ENCODE measurements at places on chromosomes 13 and 19.

GRCh38 chr13:66887088-66887487 is 343.0 kb downstream of the PCDH9 start:
- no peak for DNase-seq

GRCh38 chr13:99911965-99912566 is 59.5 kb downstream of the ZIC5 start:
- no peak for DNase-seq

GRCh38 chr13:103539265-103539664 is 473.0 kb upstream of the SLC10A2 start:
- no peak for DNase-seq

- no peak for DNase-seq
Measured at GRCh38 chr19:51660975-51661600, 14.5 kb upstream of the SIGLEC14 start.

DNA sequence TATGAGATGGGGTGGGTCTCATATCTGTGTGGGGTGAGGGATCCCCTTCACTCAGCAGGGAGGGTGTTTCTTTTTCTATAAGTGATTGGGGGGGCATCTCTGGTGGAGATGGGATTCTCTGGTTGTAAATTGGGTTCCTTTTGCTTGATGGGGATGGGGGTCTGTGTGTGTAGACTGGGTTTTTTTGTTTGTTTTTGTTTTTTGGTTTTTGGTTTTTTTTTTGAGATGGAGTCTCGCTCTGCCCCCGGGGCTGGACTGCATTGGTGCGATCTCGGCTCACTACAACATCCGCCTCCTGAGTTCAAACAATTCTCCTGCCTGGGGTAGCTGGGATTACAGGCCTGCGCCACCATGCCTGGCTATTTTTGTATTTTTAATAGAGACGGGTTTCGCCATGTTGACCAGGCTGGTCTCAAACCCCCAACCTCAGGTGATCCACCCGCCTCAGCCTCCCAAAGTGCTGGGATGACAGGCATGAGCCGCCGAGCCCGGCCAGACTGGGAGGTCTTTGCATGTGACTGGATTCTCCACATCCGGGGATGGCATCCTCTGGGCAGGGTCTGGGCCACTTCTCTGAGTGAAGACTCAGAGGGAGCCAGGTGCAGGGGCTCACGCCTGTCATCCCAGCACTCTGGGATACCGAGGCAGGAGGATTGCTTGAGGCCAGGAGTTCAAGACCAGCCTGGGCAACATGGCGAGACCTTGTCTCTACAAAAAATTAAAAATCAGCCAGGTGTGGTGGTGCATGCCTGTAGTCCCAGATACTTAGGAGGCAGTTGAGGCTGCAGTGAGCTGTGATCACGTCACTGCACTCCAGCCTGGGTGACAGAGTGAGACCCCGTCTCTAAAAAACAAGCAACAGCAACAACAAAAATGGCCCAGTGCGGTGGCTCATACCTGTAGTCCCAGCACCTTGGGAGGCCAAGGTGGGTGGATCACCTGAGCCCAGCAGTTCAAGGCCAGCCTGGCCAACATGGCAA is 799 bp downstream of the MYBPC2 start:
- DNase-seq: no peak

DNA sequence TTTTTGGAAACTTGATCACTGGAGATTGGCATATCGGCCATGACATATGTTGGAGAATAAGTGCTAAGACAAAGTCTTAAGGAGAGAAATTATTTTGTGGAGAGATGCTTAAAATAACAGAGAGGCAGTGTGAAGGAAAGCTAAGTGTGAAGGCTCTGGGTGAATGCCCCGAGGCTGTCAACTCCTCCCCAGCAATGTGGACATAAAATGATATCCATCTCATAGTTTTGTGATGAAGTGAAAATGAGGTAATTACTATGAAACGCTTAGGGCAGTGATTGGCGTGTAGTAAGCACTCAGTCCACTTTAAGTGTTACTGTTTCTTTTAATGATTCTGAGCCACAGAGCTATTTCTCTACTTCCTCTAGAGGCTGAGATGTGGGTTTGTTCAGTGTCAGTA is 195.8 kb upstream of the KLF12 start:
- no peak for DNase-seq

DNA sequence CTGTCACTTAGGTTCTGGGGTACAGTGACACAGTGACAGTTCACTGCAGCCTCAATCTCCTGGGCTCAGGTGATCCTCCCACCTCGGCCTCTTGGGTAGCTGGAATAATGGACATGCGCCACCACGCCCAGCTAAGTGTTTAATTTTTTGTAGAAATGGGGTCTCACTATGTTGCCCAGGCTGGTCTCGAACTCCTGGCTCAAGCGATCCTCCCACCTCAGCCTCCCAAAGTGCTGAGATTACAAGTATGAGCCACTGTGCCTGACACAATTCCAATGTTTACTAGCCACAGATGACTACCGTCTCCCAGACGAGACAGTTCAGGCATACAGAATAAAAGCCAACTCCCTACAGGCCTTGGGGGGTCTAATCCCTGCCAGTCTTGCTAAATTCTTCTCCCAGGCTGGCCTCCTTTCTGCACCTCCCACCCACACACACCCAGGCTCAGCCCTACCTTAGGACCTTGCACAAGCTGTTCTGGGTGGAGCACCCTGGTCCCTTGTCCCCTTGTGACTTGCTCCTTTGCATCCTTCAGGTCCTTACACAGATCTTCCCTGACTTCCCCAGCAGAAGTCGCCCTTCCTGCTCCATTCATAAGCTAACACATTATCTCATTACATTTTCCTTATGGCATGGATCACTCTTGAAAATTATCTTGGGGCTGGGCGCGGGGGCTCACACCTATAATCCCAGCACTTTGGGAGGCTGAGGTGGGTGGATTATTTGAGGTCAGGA is 106.4 kb downstream of the INSR start:
- no peak for DNase-seq

DNA sequence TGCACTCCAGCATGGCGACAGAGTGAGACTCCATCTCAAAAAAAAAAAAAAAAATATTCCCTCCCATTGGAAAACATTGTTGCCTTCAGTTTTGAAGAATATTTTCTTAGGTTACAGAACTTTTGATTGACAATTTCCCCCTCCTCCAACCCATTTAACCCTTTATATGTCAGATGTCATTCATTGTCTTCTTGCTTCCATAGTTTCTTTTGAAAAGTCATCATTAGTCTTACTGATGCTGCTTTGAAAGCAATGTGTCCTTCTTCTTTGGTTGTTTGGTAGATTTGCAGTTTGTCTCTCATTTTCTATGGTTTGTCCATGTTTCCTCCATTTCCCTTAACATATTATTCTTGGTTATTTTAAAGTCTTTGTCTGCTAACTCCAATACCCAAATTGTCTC is 25.4 kb downstream of the ZNF558 start:
- no peak for DNase-seq

DNA sequence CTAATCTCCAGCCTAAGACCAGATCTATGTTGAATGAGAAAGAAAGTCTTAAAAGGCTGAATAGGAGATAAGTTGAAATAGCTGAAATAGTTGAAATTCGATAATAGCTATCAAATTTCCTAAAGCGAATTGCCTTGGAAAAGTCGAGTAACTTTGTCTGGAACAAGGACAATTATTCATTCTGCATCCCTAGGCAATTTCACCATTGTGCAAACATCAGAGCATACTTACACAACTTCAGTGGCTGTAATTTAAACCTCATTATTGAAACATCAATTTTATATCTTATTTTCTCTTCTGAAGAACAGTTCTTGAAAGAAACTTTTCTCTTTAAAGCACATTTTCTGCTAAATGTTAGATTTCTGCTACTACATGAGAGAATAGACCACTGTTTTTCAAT is 13.6 kb downstream of the TNFSF13B start:
- DNase-seq: no peak

- DNase-seq: no peak
Measured at GRCh38 chr19:35460608-35461007, 12.6 kb downstream of the FFAR2 start.

DNA sequence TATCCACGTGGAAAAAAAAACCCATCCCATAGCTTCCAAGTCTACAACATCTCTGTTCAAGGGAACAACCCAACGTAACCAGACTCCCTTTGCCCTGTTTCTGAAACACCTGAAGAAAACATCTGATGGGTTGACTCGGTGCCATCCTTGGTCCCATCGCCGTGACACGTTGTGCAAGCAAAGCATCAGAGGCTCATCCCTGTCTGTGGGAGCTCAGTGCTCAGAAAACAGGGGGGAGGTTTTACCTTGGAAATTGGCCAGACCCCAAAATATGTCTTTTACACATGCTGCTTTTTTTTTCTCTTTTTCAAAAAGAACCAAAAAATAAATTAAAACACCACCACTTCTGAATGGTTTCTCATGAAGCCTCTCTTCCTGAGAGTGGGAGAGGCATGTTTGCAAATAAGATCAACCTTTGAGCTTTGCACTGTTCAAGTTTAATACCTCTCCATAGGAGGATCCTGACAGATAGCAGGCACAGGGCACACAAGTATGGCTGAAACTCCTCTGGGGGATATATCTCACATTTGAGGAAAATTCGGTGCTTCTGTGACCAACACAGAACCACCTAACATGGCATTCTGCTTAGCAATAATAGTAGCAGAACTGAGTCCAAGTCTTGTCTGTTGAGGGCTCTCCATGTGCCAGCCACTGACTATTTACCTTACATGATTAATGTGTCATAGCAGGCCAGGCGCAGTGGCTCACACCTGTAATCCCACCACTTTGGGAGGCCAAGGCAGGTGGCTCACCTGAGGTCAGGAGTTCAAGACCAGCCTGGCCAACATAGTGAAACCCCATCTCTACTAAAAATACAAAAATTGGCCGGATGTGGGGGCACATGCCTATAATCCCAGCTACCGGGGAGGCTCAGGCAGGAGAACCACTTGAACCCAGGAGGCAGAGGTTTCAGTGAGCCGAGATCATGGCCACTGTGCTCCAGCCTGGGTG is 7.0 kb upstream of the PVR start:
- DNase-seq: no peak

DNA sequence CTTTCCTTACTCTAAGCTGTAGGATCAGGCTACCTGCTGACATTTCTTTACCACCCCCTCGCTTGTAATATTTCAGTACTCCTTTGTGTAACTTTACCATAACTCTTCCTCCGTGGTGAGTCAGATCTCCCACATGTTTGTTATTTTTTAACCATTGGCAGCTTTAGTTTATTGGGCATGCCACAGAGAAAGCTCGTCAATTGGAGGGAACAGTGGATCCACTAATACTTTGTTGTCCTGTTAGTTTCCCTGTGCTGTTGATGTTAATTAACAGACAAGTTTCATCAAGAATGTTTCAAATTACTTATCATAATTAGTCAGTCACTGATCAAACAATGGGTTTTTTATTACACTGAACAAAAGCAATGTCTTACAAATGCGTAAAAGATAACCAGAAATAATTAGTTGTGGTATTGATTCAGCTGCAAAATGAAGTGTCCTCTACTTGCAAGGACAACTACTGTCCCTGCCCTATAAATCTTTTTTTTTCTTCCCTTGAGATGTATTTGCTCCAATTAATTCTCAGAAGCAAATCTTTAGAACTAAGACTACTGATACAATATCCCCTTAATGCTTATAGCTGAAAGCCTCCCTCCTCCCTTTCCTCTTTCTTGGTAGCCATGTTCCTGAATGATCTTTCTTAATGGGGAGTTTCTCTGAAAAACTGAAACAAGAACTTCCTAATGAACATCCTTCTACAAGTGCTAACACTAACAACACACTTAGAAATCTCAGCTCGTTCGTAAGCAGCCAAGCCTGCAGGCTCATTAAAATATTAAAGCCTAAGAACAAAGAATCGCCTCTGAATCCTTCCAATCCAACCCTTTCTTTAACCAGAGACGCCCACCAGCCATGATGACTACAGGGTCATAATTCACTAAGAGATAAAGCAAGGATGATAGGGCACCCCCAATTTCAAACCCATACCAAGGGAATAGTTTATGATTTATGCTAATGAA is 22.2 kb downstream of the EFNB2 start:
- DNase-seq: no peak

- no peak for DNase-seq
Measured at GRCh38 chr19:35030257-35031071, at the start of gene SCN1B. TSS of gene SCN1B (plus strand) at chr19:35030470. CDS start at chr19:35030821, 351 bp downstream.

DNA sequence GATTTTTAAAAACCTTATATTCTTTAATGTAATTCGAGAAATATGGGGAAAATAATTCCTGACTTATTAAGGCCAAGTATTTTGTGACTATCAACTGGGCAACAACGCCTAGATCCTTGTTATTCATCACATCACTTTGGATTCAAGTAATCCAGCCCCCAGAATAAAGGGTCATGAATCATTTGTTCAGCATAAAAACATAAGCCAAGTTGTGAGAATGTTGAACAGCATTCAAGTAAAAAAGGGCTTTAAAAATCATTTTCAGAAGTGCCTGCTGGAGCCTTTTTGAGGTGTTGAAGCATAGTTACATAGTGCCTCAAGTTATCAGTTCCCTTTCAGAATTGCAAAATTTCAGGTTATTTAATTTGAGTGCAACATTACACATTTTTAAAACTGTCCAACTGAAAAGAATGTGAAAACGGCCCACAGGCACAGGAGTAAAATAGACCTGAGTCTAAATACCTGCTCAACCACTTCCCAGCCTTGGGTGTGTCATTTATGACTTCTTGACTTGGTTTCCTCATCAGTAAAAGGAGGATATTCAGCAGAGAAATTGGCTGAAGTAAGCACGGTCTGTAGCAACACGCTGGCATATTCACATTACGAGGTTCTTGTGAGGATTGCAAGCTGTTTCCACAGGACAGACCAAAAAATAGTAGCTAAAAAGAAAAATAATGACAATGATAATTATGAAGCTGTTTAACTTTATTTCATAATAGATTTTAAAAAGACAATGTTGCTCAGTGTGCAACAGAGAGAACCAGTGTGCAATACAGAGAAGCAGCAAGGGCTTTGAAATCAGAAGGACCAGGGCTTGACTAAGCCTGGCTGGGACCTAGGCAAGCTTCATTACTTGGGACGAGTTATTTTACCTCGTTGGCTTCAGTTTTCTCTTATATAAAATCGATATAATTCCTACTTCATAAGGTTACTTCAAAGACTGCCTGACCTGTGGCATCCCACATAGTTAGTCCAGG is 56.6 kb downstream of the MBNL2 start:
- no peak for DNase-seq

DNA sequence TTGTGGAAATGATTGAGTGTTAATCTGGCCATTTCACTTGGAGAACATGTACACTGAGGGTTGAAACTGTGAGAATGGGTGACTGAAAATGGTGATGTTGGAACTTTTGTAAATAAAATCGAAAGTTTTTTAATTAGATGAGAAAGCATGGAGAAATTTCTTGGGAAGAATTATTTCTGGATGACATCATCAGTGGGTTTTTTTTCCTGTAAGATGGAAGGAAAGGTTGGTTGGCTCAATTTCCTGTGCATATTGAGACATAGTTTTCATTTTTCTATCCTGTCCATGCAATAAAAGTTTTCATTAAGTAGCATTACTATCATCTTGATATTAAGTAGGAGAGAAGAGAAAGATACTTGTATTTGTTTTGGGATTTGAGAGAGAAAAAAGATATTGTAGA is 120.6 kb upstream of the HTR2A start:
- DNase-seq: no peak

DNA sequence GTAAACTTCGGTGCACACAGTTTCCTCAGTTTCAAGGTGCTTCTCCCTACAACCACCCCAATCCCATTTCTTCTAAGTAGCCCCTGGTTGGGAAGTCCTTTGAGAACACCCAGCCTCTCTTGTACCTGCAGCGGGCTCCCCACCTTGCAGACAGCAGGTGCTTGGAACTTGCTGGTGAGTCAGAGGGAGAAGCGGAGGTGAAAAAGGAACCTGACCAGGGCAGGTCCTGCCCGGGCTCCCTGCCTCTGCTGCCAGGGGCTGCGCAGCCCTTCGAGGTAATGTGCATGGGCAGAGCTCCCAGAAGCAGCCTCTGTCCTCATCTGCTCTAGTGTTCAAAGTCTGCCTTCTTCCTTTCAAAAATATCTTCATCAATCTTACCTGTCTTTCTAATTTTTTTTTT is 274.0 kb upstream of the SOX1 start:
- DNase-seq: no peak

Data from GM06990 (cell line).